ENCODE measurements at places on chromosomes 7 and 10.
A peak's percentile ranks its signal among the peaks of the same experiment; 100 is the strongest.

- DNase-seq, result no peak
These were observed 1177.1 kb upstream of the C7orf33 start for GRCh38 chr7:147413557-147413870.

DNA sequence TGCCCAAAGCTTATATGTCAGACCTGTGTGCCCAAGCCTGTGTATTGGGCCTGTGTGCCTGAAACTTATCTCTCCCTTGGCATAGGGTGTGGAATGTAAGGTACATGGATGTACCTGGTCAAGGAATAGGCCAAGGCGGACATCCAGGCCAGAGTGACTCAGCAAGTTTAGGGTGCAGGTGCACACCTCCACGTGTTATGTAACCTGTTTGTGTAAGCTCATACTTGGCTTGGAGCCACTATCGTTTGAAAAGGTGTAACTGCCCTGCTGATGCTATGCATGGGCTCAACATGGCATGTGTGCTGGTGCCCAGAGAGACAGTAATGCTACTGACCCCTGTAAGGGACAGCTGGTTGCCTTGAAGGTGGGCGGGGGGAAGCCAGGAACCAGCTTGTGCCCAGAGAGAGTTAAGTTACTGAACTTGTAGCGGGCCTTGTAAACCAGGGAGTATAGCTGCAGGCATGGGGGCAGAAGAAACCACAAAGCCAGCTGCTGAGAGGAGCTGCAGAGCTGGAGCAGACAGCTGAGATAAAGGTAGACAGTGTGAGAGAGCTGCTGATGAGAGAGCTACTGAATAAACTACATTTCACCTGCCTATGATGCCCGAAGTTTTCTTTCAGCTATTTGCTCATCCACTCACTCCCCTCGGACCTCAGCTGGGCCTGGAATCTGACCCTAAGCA, 656.4 kb upstream of the ZWINT start:
- DNase-seq, result no peak

DNA sequence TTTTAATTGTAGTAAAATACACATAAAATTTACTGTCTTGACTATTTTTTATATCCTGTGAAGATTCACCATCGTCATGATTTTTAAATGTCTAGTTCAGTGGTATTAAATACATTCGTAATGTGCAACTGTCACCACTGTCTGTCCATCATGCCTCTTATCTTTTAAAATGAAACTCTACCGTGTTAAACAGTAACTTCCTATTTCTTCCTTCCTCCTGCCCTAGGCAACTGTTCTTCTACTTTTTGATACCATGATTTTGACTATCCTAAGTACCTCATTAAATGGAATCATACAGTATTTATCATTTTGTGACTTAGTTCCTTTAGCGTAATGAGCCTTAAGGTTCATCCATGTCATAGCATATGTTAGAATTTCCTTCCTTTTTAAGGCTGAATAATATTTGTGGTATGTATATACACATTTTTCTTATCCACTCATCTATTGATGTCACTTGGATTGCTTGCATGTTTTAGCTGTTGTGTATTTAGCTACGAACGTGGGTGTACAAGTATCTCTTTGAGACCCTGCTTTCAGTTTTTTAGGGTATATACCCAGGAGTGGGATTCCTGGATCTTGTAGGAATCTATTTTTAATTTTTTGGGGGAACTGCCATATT, 13.5 kb downstream of the SLK start:
- DNase-seq, result no peak

GRCh38 chr7:53426145-53426750, 390.8 kb downstream of the POM121L12 start:
- DNase-seq, result no peak

GRCh38 chr7:49497471-49497870, 276.0 kb upstream of the VWC2 start:
- no peak for DNase-seq

DNA sequence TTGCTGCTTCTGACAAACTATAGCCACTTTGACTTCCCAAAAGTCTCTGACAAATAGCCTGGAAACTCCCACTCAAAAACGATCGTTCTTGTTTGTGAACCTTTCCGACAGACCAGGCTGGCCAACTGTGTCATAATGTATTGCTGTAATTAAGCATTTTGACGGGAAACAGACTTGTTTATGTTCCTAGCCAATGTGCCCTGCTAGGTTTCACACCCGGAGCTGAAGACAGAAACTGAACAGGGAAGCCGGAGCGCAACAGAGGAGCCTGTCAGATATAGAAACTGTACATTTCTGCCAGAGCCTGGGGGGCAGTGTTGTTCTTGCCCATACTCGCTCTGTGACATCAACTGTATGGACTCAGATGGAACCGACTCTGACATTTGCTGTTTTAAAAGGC, 55.3 kb upstream of the C7orf33 start:
- peak; percentile 34 for DNase-seq

DNA sequence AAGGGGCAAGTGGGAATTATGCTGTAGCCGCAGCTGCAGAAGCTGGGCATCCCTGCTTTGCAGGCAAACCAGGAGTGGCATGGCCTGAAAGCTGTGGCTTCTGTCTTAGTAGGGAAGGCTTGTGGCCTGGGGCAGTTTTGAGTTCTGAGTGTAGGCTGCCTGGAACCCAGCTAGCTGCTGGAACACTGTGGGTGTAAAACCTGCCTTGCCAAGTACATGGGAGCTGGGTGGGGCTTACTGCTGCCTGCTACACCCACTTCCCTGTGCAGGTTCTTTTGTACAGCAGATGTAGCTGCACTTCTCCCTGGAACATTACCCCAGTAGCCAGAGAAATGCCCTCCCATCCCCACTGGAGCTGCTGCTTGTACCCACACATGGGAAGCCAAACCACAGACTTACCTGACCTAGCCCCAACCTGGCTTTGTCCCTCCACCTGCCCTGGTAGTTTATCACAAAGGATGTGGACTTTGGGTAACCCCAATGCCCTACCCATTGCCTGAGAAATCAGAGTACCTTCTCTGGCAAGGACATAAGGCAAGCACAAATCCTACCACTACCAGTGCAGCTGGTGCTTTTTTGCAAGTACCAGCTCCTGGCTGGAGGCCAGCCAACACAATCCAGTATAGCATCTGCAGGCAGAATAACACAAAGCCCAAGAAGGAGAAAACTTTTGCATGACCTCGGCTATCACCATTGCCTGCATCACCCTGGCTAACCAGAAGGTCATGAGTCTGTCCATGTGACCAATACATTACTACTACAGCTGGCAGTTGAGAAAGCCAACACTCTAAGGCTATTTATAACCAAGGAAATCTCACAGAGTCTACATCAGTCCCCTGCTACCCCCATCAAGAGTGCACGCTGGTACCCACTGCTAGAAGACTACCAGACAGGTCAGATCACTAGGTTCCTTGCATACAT, 26.5 kb upstream of the PPP1R3A start:
- no peak for DNase-seq

GRCh38 chr10:30883116-30883515, 148.5 kb downstream of the ZNF438 start:
- no peak for DNase-seq

- DNase-seq, result no peak
These were observed 92.6 kb downstream of the INPP5A start for GRCh38 chr10:132630156-132630555.

DNA sequence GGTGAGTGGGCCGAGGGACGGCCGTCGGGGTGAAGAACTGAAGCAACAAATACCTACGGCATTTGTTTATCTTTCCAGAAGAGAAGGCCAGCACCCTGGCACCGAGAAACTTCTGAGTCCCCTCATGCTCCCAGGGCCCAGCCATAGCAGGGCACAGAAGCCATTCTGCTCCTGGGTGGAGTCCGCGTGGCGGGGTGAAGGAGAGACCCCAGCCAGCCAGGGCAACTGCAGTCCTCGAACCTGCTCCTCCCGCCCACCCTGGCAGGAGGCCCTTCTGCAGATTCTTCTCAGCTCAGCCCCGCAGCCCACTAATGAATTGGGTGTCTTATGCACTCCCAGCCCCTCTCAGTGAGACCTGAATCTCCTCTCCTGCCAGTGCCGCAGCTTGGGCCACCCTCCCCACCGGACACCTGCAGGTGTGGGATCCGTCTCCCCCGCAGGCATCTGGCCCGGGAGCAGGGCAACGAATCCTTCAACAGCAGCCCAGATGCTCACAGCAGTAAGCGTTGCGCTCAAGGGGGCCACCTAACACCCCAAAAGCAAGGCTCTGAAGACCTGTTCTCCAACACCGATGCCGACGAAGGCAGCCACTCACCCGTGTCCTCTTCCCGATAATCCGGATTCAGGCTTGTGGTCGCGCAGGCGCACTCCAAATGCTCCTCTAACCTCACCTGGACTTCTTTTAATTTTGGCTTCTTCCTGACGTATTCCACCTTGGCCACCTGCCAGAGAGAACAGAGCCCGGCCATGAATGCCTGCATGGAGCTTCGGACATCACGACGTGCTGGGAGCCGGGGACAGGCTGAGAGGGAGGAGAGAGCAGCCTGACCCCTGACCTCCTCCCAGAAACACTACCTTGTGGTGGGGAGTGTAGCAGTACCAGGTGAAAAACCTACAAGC, 18.9 kb downstream of the PDGFA start:
- DNase-seq, result no peak

GRCh38 chr10:132593900-132594876, 56.6 kb downstream of the INPP5A start:
- no peak for DNase-seq

DNA sequence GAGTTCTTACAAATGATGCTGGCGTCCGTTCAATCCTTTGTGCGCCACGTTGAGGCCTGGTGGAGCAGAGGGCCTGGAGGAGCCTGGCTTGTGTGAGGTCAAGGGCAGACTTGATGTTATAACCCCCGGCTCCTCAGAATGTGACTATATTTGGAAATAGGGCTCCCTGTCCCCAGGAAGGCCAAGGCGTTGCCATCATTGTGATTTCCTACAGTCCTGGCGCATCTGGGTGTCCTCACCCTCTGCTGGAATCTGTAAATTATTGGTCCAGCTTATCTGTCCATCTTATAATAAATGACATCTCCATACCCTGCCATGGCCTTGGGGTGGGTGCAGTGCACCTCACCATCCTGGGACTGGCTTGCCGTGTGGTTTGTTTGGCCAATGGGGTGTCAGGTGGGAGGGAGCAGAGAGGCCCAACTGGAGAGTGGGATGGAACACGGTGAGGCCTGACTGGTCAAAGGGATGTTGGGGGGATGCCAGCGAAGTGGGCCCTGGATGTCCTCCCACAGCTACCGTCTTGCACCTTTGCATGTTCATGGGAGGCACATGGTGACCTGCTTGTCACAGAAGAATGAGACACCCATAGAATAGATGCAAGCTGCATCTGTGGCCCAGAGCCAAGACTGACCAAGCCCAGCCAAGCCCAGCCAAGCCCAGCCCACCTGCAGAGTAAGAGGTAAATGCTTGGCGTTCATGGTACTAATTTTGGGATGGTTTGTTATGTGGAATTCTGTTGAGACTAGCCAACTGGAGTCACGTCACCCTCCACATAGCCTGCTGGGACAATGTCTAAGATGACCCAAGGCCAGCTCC, 11.1 kb upstream of the LRRC27 start:
- DNase-seq, result no peak

- DNase-seq, result no peak
These were observed 692.1 kb downstream of the DNAJB9 start for GRCh38 chr7:109261781-109262180.

DNA sequence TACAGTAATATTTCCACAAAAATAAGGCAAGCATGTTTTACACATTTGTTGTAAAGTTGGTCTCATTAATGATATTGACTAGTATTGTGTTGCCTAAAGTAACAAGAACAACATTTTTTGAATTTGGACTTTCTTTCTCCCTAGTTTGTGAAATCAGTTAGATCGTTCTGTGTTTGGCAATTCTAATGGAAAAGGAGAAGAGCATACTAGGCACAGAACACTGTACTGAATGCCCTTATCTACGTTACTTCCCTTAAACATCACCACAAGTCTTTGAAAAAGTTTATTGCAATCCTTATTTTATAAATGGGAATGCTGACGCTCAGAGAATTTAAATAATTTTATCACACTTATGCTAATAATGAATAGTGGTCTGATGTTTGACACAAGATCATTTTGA, 372.2 kb downstream of the EXOC4 start:
- DNase-seq, result no peak

DNA sequence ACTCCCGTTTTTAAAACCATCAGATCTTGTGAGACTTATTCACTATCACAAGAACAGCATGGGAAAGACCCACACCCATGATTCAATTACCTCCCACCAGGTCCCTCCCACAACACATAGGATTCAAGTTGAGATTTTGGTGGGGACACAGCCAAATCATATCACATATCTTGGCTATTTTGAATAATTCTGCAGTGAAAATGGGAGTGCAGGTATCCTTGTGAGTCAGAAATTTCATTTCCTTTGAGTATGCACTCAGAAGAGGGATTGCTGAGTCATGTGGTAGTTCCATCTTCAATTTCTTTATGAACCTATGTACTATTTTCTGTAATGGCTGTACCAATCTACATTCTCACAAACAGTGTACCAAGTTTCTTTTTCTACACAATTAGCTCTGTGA, 125.8 kb downstream of the ANKRD7 start:
- no peak for DNase-seq

DNA sequence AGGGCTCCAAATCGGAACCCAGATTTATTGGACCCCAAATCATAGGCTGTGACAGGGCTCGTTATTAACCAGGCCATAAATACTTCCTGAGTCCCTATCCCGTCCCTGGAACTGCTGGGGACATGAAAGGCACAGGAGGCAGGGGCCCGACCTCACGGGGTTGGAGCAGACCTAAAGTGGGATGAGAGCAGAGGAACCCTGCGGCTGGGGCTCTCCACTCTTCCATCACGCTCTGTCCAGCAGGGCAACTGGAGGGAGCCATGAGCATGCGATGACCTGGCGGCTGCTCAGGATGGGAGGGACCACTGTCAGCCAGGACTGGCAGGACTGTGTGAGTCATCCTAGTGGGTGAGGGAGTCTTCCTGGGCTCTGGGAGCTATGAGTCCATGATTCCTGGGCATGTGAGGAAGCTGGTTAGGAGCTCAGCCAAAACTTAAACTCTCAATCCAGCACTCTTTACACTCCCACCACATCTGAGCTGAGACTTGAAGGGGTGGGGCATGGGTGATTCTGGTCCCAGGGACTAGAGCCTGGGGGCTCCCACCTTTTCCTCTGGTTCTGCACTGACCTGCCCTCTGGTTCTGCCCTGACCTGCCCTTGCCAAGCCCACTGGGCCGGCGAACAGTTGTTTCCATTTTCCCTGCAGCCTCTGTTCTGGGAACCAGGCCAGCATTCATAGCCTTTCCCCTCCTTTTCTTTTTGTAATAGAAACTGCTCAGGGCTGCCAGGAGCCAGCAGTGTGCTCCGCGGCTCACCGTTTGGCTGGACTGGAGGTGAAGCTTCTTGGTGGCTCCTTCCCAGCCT, 47.1 kb downstream of the SYPL1 start:
- no peak for DNase-seq

Data from stimulated activated CD4-positive, alpha-beta T cell treated with anti-CD3 and anti-CD28 coated beads, Interleukin-2, amount 100 ng/mL, for 24 hours (primary cell).